Kidney glomerular epithelial cell (primary cell): ENCODE measurements at places on chromosomes 13 and 19.

GRCh38 chr13:73225990-73226389 lies 167.2 kb downstream of the KLF5 start:
- DNase-seq = no peak

GRCh38 chr13:48009284-48009683 lies 8.2 kb upstream of the SUCLA2 start:
- peak; percentile 25 for DNase-seq

- DNase-seq = no peak
Observed at GRCh38 chr19:18665771-18666202, 17.7 kb upstream of the CRTC1 start.

DNA sequence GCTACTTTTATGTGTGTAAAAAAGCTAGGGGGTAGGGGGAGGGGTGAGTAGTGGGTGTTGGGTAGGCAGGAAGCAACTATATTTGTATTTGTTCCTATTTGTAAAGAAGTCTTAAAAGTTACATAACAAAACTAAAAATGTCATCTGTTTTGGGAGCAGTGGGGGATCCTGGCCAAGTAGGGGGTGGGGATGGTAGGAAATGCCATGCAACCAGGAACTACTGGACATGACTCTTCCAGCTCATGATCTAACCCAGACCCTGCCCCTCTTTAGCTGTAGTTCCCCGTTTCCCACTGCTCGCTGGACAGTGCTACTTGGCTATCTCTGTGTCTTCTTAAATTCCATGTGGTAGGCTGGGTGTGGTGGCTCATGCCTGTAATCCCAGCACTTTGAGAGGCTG lies 3.2 kb downstream of the GTF3A start:
- DNase-seq = no peak

- DNase-seq = no peak
Observed at GRCh38 chr13:101648766-101649487, 196.5 kb downstream of the ITGBL1 start.

DNA sequence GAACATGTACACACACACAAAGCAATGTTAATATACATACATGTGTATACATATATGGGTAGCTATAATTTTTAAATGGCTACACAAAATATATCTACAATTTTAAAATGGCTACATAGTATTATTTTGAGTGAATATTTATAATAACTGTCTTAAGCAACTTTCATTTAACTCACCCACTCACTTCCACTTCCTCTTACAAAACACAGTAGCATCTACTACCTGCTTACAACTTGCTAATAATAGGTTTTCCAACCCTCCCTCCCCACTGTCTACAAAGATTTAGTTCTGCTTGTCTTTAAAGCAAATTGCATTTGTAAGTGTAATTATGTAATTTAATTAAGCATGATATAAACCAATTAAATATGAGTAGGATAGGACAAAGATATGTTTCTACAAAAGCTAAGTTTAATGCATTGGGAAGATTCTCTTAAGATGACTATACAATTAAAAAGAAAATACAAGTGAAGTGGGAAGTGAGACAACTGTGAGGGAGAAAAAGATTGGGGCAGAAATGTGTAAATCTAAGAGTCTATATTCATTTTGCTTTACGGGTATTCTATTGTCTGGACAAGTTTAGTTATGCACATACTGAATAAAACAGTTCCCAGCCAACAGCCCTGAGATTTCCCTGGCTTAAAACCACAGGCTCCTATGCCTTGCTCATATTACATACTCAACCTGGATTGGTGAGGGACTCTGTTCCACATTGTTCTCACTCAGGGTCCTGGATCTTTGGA lies 583.1 kb downstream of the EFNB2 start:
- DNase-seq = no peak

DNA sequence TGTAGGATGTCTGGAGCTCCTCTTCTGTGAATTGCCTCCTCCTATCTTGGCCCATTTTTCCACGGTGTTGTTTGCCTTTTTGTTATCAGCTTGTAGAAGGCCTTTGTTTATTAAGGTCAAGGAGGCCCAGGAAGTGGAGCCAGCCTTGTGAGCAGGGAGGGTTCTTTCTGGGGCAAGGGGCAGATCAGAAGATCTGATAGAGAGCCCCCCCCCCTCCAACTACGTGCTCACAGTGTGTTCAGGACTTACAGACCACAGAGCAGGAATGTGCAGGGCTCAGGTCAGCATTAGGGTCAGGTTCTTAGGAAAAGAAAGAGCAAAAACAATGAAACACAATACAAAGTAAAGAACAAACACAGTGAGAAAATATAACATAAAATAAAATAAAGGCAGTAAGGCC lies 59.4 kb downstream of the CCNE1 start:
- no peak for DNase-seq

DNA sequence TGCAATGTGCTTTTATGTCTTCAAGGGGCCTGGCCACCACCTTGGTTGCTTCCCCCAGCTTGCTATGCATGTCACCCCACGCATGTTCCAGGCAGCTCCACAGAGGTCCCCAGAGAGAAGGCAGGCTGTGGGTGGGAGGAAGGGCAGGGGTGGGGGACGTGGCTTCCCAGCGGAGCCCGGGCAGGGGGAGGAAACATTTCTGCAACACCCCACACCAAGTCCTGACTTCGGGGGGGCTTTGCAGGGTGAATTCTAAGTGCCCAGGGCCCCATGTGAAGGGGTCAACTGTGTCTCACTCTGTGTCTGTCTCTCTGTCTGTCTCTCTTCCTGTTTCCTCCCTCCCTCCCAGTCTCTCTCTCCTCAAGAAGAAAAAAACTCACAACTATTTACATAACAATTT lies 39.6 kb downstream of the LTBP4 start:
- peak; percentile 24 for DNase-seq

- no peak for DNase-seq
Observed at GRCh38 chr13:22126433-22127021, 455.7 kb downstream of the FGF9 start.

DNA sequence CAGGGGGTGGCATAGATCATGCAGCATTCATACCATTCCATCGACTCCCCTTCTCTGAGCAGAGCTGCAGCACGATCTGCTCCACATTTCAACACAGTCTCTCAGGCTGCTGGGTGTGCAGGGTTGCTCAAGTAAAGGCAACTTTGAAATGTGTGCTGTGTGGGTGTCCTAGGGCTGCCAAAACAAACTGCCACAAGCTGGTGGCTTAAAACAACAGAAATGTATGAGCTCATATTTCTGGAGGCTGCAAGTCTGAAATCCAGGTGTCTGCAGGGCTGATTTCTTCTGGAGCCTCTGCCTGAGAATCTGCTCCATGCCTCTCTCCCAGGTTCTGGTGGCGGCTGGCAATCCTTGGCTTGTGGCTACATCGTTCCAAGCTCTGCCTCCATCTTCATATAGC lies 63.7 kb upstream of the WDFY2 start:
- no peak for DNase-seq

DNA sequence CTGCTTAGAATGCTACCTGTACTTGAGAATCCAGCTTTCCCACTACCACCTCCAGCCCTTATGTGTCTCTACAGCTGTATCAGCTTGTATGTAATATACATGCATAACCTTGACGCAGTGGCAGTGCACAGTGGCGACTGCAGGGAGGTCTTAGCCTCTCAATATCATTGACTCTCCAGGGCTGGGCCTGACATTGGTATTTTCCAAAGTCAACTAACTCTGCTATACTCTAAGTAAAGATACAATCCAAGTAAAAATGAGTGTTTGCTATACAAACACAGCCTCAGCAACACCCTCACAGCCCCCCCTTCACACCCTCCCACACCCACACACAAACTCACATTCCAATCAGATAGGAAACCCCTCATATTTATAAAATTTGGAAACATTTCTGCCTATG lies 6.7 kb upstream of the UBL3 start:
- no peak for DNase-seq

- DNase-seq = no peak
Observed at GRCh38 chr19:1087813-1088415, 7.3 kb downstream of the POLR2E start.

GRCh38 chr13:72523049-72523448 lies 204.4 kb downstream of the MZT1 start:
- no peak for DNase-seq

- DNase-seq = no peak
Observed at GRCh38 chr13:66640231-66640630, 589.9 kb downstream of the PCDH9 start.

DNA sequence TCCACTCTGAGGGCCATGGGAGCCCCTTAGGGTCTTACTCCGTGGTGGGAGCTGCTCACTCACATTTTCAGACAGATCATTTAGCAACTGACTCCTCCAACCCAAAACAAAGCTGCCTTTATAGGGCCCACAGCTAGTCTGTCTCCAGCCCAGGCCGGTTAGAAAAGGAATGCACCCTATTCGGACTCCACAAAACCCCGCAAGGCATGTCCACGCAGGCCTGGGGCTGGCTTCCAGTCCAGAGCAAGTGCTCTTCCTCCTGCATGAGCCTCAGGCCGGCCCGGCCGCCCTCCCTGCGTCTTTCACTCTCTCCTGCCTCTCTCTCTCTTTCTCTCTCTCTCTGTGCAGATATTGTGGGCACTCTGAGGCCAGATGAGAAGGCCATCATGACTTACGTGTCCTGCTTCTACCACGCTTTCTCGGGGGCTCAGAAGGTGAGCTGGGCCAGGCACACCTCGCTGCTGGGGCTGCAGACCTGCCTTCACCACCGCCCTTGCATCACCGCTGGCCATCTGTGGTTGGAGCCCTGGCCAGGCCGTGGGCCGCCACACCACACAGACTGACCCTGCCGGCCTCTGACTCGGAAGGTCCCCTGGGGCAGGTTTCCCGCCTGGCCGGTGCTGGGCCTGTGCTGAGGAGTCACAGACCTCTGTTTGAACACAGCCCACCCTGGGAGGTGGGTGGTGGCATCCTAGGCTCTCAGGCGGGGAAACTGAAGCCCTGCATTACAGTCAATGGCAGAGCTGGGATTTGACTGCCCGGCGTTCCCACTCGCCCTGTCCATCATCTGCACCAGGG lies 33.1 kb downstream of the CAPN12 start:
- no peak for DNase-seq

- no peak for DNase-seq
Observed at GRCh38 chr19:44557933-44558332, 28.5 kb upstream of the CEACAM20 start.

DNA sequence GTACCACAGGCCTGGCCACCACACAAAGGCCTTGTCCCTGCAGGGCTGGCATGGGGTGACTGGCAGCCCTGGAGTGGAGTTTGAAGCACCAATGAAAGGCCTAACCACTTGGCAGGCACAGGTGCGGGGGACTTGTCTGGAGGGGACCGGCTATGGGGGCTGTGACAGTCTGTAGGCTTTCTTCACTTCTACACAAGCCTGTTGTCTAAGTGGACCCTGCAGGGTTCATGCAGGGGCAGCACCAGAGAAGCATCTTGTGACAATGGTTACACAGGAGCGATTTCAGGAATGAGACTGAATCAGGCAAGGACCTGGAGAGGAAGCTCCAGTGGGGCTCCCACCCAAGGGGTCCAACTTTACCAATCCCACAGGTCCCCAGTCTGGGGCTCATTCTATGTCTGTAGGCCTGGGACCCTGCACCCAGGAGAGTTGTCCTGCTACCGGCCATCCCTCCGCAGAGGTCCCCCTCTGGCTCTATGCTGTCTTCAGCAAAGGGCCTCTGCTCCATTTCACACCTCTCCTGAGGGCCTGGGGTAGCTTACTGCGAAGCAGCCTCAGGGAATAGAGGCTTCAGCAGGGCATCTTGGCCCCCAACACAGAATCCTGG lies 2.3 kb upstream of the ZNF837 start:
- DNase-seq = no peak

DNA sequence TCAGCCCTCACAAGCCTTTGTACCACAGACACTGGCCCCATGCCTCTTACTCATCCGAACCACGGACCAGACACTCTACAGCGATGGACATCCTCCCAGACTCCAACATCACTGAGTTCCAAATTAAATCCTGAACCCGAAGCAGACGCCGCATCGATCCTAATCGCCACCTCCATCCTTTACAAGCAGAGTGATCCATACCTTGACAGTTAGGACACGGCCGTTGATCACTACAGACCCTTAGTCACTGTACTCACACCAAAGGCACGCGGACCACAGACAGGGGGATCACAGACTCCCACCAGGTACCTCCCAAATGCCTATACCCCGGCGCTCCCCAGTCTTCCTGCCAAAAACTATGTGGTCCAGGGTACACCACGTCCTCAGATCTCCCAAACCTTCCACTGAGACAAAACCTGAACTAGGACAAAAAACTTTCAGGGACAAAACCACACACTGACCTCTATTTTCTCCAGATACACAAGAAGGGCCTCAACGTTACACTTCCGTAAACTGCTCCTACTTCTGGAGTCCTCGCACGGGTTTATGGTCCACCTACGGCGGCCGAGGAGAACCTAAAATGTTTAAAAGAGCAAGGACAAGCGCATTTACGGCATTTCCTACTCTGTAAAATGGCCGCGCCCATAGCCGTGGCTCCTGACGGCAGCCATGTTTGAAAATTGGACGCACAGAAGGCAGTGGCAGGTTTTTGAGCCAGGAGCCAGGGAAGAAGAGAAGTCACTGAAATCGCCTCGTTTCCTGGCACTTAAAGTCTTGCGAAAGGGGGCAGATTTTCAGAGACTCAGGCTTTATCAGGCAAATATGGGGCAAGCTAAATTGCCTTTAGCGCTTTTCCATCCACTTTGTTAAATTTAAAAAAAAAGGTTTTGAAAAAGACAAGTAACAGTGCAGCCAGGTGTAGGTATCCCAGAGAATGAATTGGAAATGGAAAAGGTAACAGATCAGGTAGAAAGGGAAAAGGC lies at the start of gene ZNF350:
TSS of gene ZNF350 (minus strand) at position 532 of the 983 bp plus-strand sequence. CDS start 12,480 bp downstream, outside the sequence.
- peak; percentile 89 for DNase-seq

DNA sequence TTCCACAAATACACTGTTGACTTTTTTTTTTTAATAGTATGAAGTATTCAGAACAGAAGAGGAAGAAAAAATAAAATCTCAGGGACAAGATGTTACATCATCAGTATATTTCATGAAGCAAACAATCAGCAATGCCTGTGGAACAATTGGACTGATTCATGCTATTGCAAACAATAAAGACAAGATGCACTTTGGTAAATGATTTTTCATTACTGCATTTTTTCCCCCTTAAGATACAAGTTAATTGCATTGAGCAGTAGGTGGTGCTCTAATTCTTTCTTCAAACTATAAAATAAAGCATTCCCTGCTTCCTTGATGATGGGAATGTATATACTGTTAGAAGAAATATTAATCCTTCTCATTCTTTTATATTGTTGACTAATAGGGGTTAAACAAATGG lies 17.1 kb downstream of the UCHL3 start:
- DNase-seq = peak; percentile 38

- peak; percentile 6 for DNase-seq
Observed at GRCh38 chr19:42634409-42635232, 39.9 kb upstream of the CEACAM8 start.
